A673 (cell line): ENCODE measurements at places on chromosomes 5 and 9.

GRCh38 chr5:74916831-74917710 lies 50.9 kb upstream of the FAM169A start:
- DNase-seq: no peak

- DNase-seq: no peak
Measured at GRCh38 chr9:117636681-117637080, 67.5 kb upstream of the TLR4 start.

GRCh38 chr9:90637626-90638025 lies 5.0 kb downstream of the DIRAS2 start:
- DNase-seq: no peak

DNA sequence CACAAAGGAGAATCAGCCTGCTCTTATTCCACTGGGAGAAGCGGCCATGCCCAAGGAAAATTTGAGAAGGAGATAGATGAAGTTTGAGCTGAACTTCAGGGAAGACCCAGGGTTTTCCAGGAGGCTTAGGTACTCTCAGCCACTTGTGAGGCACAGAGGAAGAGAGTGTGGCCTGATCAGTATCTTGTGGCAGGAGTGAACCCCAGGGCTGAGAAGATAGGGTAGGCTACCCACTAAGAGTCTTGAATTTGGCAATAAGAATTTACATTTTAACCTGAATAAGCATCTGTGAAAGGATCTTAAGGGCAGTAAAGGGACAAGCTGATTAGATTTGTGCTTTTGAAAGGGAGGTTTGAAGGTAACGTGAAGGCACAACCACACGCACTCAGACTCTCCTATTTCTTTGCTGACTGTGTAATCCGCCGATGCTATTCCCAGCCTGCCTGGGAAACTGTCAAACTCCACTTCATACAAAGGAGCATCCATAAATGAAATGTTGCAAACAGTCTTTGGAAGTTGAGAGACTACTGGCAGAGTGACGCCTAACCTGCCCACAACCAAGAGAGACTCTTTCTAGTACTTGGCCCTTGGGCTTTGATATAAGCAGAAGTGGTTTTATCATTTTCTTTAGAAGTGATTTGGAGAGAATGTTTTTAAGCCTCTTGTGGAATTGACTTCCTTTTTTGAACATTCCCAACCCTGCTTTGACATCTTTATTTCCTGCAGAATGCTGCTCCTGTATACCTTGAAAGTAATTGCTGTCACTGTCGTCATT lies 108.2 kb upstream of the VCAN start:
- DNase-seq: no peak

DNA sequence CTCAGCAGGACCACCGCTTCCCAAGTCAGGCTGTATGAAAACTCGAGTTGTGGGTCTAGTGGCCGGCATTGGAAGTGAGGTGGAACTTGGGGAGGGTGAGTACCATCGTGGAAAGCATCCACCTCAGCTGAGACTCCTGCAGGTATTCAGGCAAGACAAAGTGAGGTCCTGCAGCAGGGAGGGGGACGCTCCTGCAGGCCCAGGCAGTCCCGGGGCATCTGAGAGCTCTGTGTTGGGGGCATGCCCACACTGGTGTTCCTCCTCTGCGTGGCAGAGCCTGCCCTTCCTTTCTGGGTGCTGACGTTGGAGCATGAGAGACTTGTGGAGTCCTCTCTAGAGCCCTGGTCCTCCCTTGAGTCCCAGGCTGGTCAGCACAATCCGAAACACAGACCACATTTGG lies 187.7 kb downstream of the CACNA1B start:
- DNase-seq: no peak

- peak; percentile 25 for DNase-seq
Measured at GRCh38 chr5:22033066-22033465, 820.1 kb downstream of the CDH12 start.

DNA sequence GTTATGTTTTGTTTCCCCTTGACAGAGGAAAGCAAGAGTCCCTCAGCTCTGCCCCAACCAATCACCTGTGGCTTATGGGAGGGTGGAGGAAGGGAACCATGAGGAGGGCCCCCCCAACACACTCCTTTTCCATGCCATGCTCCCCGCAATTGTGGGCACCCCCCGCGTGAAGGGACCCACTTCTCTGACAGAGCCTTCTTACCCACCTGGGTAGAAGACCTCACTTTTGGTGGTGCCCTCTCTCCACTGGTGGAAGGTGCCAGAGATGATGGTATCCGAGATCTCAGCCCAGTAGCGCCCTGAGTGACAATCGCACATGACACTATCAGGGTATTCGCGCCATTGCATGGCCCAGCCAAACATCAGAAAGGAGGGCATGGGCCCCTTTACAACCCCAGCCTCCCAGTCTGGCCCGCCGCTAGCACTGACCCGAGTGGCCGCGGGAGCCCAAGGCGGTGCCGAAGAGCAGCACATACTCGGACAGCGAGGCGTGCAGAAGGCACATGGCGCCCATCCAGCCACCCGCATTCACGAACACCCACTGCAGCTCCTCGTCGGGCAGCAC lies 714 bp downstream of the SIGMAR1 start:
- peak; percentile 30 for DNase-seq
